ENCODE measurements at places on chromosomes 1 and 21.

DNA sequence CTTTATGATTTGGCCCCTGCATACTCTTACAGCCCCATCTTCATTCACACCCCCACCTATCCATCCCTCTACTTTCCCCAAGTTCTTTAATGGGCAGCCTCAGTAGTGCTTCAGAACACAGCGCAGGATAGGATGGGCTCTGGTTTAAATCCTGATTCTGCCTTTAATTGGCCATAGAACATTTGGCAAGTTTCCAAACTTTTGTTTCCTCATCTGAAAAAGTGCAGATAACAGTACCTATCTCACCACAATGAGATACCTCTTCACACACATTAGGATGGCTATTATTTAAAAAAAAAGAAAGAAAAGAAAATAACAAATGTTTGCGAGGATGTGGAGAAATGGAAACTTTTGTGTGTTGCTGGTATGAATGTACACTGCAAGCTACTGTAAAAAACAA is 142.5 kb upstream of the VANGL1 start:
- no peak for DNase-seq

DNA sequence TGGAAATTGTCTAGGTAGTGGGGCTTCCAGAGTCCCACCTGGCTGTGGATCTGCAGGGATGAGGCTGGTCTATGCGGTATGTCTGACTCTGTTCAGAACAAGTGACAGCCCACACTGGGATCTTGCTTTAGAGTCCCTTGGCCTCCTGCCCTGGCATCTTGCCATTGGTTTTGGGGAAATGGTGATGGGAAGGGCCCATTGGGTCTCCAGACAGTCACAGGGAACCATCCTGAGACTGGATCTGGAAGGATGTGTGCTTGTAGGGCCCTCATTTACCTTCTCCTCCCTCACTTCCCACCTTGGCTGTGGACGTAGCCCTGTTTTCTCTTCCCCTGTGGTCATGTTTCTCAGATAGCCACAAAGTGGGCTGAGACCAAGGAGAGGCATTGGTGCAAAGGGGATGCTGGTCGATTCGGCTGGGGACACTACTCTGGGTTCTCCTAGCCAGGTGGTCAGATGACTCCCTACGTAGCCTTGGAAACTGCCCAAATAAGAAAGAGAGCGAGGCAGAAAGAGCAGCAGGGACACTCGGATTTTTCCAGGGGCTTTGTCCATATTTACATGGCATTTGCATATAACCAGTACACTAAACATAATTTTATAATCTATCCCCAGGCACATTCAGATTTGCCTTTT is 15.1 kb downstream of the SOX13 start:
- no peak for DNase-seq

GRCh38 chr21:28480470-28480869 is 512.2 kb downstream of the LTN1 start:
- no peak for DNase-seq

DNA sequence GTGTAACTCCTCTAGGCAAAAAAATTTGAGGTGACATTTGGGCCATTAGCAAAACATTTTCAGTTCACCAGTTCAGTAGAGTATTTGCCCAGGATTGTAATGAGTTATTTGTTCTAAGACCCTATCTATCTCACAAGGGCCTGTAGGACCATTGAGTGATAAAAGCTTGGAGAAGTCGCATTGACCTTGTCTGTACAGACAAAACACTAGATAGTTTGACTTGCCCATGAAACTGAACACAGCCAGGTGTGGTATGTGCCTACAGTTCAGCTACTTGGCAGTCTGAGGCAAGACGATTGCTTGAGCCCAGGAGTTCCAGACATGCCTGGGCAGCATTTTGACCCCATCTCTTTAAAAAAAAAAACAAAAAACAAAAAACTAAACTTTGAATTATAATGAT is 3.1 kb downstream of the ATP5IF1 start:
- DNase-seq = no peak

GRCh38 chr1:31793586-31794285 is 22.1 kb downstream of the SPOCD1 start:
- no peak for DNase-seq

- no peak for DNase-seq
Observed at GRCh38 chr1:199096591-199096990, 457.8 kb downstream of the PTPRC start.

- no peak for DNase-seq
Observed at GRCh38 chr1:59225594-59226316, 71.1 kb upstream of the FGGY start.

- DNase-seq = no peak
Observed at GRCh38 chr1:31596737-31597097, 20.4 kb downstream of the TINAGL1 start.

- DNase-seq = no peak
Observed at GRCh38 chr1:38991638-38992411, 749 bp downstream of the AKIRIN1 start.

DNA sequence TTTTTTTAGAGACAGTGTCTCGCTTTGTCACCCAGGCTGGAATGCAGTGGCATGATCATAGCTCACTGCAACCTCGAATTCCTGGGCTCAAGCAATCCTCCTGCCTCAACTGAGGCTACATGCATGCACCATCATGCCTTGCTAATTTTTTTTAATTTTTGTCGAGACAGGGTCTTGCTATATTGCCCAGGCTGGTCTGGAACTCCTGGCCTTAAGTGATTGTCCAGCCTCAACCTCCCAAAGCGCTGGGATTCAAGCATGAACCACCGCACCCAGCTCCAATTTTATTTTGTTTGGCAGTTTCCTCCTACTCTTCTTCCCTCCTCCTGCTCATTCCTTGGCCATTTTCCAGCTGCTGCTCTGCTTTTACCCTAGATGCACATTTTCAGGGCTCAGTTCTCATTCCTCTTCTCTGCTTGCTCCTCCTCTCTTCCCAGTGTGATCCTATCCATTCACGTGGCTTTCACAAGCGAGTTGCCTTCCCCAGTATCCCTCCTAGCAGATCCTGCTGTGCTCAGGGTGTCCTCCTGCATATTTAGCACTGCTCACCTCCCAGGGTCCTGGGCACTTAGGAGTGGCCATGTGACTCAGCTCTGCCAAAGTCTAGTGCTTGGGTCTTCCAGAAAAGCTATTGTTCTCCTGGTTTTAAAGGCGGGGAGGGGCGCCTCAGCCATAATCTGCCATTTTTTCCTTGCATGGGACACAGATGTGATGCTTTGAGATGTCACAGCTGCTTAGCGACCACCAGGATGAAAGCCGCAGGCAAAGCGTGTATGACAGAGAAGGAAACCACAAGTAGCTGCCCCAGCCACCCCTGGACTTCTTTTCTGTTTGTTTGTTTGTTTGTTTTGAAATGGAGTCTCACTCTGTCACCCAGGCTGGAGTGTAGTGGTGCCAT is 33.7 kb downstream of the PSEN2 start:
- no peak for DNase-seq

DNA sequence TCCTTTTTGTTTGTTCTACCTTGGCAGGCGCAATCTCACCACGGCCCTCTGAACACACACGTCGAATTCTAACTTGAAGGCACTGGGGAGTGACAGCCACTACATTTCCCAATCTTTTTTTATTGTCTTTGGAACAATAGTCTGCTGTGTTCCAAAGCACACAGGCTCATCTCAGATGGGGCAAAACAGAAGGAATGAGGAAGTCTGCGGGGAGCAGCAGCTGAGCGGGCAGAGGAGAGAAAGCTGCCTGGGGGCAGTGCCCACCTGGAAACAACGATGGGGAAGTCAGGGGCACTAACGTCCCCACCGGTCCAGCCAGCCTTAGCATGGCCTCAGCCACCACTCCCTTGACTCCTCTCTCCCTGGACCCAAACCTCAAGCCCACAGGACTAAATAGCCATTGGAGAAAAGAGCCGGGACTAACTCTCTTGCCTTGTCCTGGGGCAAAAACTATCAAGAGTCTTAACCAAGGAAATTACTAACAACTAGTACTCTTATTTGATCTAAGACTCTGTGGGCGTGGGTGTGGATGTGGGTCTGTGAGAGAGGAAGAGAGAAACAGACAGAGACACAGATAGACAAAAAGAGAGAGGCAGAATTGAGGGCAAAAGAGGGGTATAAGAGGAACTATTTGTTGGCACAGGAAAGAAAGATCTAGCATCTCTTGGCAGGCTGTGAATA is 34.2 kb downstream of the SYF2 start:
- DNase-seq = no peak

DNA sequence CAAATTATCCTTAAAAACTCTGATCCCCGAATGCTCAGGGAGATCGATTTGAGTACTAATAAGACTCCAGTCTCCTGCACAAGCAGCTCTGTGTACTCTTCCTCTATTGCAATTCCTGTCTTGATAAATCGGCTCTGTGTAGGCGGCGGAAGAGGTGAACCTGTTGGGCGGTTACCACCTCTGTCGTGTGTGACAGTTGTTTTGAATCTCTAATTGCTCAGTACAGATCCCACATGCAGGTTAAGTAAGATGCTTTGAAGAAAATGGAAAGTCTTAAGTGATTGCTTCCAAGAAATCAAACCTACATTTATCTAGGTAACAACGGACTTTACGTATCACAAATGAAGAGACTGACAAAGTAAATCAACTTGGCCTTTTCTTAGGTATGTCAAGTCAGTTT is 35.5 kb downstream of the COA6 start:
- peak; percentile 9 for DNase-seq

DNA sequence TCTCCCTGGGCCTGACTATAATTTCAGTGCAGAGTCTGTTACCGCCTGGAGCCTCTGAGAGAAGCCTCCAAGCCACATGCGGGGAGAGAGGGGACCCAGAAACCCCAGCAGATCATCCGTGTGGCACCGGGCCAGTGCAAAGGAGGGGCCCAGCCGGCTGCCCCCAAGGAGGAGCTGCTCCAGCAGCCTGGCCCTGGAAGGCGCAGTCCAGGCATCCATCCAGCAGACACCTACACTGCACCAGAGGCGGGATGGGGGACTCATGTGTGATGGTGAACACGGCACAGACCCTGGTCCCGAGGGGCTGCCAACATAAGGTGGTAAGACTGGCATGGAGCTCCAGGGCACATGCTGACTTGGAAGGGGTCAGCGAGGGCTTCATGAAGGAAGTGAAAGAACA is 39.6 kb upstream of the CLSTN1 start:
- no peak for DNase-seq

DNA sequence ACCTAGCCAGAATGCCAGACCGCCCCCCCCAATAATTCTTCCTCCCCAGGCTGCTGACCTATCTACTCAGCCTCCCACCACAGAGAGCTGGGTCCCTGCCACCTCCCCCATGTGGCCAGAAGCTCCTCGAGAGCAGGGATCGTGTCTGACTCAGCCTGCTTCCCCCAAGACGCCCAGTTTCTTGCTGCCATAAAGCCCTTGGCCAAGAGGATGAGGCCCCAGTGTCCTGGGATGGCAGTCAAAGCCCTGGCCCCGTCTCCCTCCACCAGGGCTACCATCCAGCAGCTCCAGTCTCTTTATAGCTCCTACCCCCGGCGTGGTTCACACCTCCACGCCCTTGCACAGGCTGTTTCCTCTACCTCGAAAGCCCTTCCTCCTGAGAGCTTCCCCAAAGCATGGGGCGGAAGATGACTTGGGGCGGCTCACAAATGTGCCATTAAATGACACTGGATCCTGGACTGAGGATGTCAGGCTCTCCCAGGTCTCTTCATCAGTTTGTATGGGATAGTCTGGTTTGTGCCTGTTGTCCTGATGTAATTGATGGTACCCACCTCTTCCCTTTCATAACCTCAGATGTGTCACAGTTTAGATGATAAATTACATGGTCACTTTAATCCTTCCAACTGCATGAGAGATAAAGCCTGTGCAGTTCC is 13.2 kb downstream of the ADGRB2 start:
- DNase-seq = no peak

DNA sequence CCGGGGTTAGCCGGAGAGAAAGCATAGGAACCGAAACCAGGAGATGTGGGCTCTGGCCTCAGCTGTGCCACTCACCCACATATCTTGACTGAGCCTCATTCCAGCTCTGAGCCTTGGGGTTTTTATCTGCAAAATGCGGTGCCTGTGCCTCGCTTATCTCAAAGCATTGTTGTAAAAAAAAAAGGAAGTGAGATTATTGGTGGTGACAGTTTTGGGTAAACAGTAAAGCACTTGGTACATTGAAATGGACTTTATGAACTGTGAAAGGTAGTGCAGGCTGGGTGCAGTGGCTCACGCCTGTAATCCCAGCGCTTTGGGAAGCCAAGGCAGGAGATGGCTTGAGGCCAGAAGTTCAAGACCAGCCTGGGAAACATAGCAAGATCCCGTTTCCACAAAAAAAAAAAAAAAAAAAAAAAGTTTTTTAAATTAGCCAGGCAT is 3.8 kb downstream of the PTAFR start:
- DNase-seq = no peak
